Activated CD4-positive, alpha-beta T cell treated with anti-CD3 and anti-CD28 coated beads for 36 hours (primary cell): ENCODE measurements at places on chromosomes 6 and 20.

DNA sequence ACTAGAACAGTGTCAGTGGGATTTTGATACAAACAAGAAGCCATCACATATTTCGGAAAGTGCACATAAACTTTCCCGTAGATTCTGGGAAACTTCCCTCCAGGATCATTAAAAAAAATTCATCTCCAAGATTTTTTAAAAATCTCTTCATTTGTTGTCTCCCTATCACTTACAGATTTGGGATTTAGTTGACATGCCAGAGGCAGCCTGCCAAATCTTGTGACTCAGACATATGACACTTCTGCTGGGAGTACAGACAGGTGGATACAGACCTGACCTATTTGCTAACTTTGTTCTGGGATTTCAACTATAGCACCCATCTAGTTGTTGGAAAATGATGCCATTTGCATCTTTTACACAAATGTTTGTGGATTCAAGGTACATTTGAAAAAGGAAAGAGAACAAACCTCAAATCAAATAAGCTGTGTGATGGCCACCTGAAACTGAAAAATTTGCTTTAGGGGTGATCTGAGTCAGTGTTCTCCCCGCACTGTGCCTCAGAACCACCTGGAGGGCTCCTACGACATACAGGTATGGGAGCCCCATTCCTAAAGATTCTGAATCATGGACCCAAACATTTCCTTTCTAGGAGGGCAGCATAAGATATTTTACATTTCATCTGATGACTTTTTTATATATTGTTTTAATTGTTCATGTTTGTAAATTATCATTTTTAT lies 21.9 kb upstream of the CD2AP start:
- no peak for DNase-seq

- DNase-seq, result no peak
These were observed 222.2 kb downstream of the UST start for GRCh38 chr6:148968771-148969602.

GRCh38 chr6:113328886-113329381 lies 528.2 kb upstream of the MARCKS start:
- no peak for DNase-seq

GRCh38 chr6:90008908-90009501 lies 114.7 kb downstream of the GJA10 start:
- DNase-seq, result peak; percentile 54

- no peak for DNase-seq
These were observed 98.1 kb upstream of the MARCKS start for GRCh38 chr6:113758826-113759574.

- DNase-seq, result no peak
These were observed 49.4 kb upstream of the CARMIL1 start for GRCh38 chr6:25229671-25230321.

DNA sequence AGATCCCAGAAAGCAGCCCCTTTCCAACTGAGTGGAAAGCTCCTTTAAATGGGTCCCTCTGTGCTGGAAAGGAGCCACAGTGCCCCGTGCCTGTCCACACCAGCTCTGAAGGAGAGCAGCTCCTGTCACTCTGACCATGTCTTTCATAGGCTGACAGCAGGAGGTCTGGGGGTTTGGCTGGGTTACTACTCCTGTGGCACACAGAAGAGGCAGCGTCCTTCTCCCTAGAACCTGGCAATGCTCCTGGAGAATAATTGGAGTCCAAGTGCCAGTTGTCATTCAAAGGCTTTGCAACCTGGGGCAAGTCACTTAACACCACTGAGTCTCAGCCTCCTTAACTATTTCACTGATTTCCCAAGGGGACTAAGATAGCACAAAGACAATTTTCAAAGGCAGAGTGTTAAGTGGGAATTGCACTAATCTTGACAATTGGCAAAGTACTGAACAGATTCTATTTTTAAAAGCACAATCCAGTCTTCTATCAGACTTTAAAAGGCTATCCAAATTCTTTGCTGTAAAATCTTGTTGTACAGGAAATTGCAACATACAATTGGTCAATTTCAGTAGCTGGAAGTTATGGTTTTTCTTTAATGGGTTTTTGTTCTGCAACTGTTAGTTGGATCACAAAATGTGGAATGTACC lies 457.2 kb downstream of the KIF16B start:
- DNase-seq, result no peak

DNA sequence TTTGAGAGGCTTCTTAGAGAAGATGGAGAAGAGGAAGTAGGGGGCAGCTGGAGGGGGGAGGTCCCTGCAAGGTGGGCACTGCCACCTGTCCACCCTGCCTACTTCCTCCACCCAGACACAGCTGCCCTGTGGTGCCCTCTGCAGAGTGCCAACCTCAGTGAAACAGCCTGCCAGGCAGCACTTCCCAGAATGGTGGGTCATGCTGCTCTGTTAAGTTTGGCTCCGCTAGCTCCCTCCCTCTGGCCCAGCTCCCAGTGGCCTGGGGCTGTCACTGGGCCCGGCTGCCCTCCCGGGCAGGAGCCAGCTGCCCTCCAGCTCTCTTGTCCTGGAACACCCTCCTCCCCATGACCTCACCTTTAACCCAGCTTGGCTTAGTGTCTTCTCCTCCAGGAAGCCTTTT lies 5.1 kb upstream of the EPB41L1 start:
- no peak for DNase-seq

GRCh38 chr6:81689580-81689979 lies 62.9 kb downstream of the TENT5A start:
- no peak for DNase-seq

- no peak for DNase-seq
These were observed 293.9 kb downstream of the KIF16B start for GRCh38 chr20:16279320-16279719.

DNA sequence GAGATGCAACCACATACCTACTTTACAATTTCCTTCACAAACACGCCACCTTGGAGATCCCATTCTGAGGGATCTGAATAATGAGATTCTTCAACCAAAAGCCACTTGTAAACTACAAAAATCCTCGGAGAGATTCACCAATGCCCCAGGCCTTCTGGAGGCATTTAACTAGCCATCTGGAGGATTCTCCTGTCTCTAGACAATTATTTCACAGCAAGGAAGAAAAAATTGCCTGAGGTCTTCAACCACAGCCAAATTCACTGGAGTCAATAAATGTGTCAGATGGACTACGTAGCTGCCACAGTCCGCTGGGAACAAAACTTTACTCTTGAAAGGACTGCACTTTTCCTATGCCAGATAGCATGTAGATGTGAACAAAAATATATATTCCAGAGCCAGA lies 19.0 kb upstream of the DCDC2 start:
- no peak for DNase-seq

DNA sequence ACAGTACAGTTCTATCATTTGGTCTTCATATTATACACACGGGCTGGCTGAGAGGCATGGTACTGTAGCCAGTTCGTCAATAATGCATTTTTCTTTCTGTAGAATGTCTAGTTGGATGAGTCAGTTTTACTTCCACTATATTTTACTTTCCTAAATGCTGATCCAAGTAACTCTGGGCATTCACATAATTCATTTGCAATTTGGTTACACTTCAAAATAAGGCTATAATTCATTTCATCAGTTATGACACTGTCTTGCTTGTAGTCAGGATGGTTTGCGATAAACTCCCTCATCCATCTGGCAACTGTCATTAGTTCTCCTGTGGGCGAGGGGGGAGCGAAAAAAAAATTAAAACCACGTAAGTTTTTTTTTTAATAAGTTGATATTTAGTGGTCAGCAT lies 46.3 kb downstream of the GCLC start:
- no peak for DNase-seq

GRCh38 chr20:57708694-57709673 lies 831 bp downstream of the PMEPA1 start:
- DNase-seq, result peak; percentile 41

GRCh38 chr6:116074732-116075390 lies 14.2 kb upstream of the FRK start:
- no peak for DNase-seq

DNA sequence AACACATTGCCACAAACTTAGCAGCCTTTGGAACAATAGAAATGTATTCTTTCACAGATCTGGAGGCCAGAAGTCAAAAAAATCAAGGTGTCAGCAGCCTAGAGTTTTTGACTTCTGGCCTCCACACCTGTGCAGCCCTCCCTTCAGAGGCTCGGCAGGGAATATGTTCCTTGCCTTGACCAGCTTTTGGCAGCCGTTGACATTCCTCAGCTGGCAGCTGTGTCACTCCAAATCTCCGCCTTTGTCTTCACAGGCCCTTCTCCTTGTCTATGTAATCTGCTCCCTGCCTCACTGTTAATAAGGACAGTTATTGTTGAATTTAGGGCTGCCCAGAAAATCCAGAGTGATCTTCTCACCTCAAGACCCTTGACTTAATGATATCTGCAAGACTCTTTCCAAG lies 17.2 kb upstream of the AHI1 start:
- DNase-seq, result no peak

DNA sequence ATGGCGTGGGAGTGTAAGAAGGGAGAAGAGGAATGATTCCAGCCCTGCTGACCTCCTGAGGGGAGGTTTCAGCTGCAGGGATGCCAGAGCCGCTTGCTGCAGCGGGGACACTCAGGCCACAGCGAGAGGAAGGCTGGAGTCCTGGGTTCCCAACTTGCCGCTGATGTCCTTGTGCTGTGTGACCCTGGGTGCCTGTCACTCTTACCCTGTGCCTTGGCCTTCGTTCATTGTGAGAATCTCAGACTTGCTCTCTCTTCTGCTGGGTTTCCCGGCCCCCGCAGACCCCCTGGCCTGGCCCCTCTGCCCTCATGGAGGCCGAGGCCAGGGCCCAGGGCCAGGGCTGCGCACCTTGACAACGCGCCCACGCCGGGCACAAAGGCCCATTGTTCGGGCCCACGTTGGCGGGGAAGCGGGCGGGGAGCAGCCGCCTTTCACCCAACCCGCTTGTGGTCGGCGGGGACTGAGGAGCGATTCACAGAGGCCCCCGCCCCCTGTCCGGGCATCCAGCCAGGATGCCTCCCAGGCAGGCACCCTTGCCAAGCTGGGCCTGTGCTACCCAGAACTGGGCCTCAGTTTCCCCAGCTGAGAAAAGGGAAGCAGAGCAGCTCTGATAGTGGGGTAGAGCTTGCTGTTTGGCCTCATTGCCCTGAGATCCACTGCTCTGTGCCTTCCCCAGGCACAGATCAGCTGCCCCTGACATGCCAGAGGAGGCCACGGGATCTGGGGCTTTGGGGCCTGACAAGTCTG lies 52.4 kb downstream of the CEBPB start:
- no peak for DNase-seq
